ENCODE measurements at places on chromosomes 11 and 22. TPM values are rescaled to one million over a fixed set of nuclear protein-coding genes. Genes with fewer than 3 reads are reported as not detected.

TBX10 gene
- total RNA-seq: not detected

TESMIN gene
- total RNA-seq: 1.8 TPM

GRCh38 chr22:26709617-26710390, 52.4 kb downstream of the MIAT start:
- no peak for DNase-seq

DNA sequence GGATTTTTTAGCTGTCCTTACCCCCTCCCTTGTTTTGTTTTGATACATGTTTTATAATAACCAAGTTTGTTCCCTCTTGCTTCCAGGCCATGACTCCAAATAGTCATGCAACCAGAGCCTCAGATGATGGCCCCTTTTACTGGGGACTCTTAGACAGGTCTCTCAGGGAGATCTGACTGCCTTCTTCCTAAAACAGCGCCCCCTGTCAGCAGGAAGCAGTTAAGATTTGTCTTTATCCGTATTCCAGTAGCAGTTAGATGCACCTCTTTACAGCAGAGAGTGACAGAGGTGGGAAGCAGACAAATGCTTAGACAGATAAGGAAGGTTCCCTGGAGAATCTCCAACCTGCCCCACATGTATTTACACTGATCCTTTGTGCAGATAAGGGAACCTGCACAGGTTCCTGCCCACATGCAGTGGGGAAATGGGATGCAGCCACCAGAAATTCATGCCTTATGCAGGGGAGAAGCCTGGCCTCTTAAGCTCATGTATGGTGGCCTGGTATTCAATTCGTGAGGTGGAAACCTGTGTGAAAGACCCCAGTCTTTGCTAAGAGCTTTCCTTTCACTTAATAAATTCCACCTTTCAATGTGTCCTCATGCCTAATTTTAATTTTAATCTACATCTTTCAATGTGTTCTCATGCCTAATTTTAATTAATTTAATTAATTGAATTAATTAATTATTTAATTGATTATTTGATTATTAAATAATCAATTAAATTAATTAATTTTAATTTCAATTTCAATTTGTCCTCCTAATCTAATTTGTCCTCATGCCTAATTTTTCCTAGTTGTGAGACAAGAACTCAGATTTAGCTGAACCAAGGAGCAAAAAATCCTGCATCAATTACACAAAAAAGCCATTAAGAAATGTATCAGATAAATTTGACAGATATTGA, 11.5 kb upstream of the GLYAT start:
- no peak for DNase-seq

DLAT gene
- total RNA-seq: 27.5 TPM

B3GAT1 gene
- total RNA-seq: not detected

FOLR2 gene
- 0.67 TPM for total RNA-seq

Data from activated B cell treated with CpG ODN at 0.5 μM for 24 hours (primary cell).